ENCODE measurements at places on chromosomes 5 and 9.

GRCh38 chr9:227860-228259, 13.2 kb downstream of the DOCK8 start:
- no peak for DNase-seq

DNA sequence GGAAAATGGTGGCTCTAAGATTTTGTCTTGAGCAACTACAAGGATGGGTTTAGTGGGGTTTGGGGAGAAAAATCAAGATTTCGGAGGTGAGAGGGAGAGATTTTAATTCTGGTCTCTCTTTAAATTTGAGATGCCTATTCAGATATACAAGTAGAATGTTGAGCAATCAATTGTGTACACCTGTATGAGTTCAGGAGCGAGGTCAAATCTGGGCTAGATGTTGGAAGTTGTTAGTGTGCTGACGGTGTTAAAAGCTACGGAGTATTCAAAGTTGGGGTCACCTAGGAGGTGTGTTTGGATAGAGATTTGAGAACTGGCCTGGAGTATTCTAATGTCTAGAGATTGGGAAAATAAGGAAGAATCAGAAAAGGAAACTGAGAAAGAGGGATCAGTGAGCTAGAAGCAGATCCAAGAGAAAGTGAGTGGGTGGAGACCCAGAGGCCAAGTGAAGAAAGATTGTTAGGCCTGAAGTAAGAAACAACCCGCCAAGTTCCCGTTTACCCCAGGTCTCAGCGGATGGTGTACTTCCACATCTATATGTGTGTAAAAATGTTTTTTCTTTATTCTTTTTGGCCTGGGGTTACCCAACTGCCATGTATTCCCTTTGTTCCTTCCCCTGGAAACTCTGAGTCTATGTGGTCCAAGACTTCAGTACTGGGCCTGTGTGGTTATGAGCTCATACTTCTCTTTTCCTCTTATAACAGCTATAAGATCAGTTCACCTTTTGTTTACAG, 11.9 kb upstream of the ARHGAP26 start:
- DNase-seq, result no peak

GRCh38 chr5:132471944-132472343, 18.6 kb downstream of the IRF1 start:
- DNase-seq, result no peak

DNA sequence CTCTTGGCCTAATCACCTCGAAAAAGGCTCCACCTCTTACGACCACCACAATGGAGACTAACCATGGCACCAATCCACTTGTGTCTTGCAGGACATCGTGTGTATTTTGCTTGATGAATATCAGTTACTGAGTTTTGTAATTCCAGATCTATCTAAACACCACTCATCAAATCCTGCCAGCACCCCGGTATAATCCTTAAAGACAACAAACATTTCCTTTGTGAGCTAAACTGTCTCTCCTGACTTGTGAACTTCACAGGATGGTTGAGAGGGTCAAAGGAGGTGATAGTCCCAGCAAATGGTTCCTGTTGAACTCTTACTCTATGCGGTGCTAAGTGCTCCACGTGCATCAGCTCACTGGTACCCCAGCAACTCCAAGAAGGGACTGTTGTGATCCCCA, 4.0 kb upstream of the TOR1B start:
- DNase-seq, result no peak

GRCh38 chr5:135232958-135233357, 166.1 kb downstream of the MACROH2A1 start:
- no peak for DNase-seq

DNA sequence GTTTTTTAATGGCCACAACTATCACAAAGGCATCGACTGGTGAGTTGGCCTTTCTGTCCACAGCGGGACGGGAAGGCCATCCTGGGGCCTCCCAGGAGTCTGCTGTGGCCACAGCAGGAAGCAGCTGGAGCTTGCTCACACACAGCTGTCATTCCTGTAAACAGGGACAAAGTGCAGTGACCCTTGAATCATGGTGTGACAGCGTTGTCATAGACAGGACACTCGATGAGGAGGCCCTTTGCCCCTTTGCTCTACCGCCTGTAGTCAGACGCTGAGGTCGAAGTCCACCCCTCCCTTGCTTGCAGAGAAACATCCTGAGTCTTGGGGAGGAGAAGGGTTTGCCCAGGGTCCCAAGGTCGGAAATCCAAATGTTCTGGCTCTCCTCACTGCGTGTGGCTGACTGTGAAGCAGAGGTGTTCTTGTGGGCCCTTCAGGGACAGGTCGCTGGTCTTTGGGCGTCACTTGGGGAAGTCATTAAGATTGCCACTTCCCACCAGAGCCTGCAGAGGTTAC, 35.1 kb downstream of the NDST1 start:
- DNase-seq, result no peak

- DNase-seq, result no peak
Observed at GRCh38 chr9:76530458-76531110, 71.6 kb downstream of the GCNT1 start.

All from NCI-H748 treated with DMSO at 0.1 percent for 48 hours (cell line).